ENCODE measurements at places on chromosomes 6 and 20.

DNA sequence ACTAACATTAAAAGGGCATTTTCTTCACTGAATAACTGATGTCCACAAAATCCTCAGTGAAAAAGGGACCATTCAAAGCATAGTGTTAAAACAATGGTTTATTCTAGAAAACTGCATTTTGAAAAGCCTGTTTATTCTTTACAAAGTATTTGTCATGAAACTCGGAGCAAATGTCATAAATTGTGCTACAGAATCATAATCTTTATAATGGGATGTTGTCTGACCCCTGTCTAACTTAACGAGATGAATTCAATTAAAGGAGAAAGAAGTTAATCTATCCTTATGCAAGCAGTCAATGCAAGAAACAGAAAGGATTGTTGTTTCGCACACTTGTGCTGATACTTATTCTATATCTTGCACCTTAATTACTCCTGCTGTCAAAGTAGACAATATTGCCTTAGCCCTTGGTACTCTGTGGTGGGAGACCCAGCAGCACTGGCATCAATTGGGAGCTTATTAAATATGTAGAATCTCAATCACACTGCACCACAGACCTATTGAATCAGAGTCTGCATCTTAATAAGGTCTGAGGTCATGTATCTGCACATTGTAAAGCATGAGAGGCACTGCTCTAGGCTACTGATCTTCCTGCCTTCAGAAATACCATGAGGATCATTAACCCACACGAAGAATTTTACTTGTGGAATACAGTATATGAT lies 708.3 kb downstream of the HDGFL1 start:
- no peak for DNase-seq

- DNase-seq: no peak
Measured at GRCh38 chr20:24598996-24599395, 129.6 kb downstream of the SYNDIG1 start.

DNA sequence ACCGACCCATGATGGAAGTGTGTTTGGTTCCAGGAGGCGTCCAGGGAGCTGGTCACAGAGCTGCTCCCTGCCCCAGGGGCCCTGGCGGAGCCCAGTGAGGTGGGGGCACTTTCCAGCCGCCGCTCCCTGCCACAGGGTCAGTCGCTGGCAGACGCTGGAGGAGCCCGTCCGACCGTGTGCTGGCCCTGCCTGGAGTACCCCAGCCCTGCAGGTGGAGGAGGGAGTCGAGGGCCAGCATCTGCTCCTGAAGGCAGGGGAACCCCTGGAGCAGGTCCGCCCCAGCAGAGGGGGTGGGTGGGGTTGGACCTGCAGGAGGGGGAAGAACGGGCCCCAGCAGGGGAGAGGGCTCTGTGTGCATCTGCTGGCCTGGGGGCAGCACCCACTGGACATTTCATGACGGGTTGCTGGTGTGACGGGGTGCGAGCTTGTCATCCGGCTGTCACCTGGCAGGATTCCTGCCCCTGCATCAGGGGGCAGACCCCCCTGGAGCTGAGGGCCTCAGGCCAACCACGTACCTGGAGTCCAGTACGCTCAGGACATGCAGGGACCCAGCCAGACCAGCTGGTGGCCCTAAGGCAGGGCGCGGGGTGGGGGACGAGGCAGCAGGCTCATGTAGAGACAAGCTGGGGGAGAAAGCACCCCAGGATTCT lies 32.3 kb upstream of the GATA5 start:
- DNase-seq: no peak

- DNase-seq: no peak
Measured at GRCh38 chr6:49923826-49924225, 40.1 kb downstream of the DEFB114 start.

DNA sequence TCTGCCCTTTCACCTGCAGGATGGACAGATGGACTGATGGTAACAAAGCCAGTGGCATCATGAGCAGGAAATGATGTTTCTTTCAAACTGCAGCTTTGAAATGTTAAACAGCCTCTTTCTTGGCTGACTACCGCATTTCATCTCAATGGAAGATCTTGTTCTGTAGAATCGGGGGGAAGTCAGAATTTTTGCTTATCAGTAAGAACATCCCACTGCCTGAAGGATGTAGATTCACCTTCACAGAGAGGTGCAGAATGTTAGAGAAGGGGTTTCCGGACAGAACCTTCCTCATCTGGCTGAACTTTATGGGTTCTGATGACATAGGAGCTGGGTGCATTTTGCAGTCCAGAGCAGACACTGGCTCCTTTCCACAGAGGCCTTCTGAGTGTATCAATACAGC lies 32.7 kb downstream of the GGTLC1 start:
- DNase-seq: no peak

DNA sequence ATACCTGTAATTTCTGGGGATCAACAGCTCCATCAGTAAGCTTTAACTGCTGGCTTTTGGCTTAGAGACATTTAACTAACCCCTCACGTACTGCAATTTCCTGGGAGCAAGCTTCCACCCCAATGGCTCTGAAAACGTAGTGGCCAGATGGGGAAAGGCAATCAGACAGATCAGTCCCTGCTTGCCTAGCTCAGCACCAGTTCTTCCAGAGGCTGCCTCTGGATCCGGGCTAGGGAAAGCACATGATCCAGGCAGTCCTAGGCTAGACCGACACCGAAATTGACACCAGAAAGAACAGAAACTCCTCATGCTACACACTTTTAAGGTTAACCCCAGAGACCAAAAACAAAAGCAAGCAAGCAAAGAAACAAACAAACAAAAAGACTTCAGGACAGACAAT lies 13.3 kb downstream of the PREP start:
- no peak for DNase-seq
